H54 (cell line): ENCODE measurements at places on chromosomes 4 and X.

DNA sequence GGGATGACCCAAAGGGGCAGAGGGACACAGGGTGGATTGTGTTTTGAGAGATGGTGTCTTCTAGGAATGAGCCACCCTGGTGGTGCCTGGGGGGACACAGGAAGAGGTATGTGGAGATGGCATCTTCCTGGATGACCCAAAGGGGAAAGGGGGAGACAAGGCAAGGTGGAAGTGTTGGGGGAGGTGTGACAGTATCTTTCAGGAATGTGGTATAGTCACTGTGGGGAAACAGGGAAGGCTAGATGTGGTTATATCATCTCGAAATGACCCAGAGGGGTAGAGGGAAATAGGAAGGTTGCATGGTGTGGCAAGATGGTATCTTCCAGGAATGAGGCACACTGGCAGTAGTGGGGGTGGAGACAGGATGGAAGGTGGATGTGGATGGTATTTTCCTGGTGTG is 62.9 kb downstream of the MAOA start:
- DNase-seq, result no peak

GRCh38 chrX:147847999-147848398 is 63.7 kb upstream of the FMR1 start:
- DNase-seq, result no peak

- DNase-seq, result no peak
Measured at GRCh38 chrX:49273181-49273727, 3.7 kb downstream of the PPP1R3F start.

GRCh38 chr4:4872314-4872903 is 12.9 kb downstream of the MSX1 start:
- DNase-seq, result no peak

DNA sequence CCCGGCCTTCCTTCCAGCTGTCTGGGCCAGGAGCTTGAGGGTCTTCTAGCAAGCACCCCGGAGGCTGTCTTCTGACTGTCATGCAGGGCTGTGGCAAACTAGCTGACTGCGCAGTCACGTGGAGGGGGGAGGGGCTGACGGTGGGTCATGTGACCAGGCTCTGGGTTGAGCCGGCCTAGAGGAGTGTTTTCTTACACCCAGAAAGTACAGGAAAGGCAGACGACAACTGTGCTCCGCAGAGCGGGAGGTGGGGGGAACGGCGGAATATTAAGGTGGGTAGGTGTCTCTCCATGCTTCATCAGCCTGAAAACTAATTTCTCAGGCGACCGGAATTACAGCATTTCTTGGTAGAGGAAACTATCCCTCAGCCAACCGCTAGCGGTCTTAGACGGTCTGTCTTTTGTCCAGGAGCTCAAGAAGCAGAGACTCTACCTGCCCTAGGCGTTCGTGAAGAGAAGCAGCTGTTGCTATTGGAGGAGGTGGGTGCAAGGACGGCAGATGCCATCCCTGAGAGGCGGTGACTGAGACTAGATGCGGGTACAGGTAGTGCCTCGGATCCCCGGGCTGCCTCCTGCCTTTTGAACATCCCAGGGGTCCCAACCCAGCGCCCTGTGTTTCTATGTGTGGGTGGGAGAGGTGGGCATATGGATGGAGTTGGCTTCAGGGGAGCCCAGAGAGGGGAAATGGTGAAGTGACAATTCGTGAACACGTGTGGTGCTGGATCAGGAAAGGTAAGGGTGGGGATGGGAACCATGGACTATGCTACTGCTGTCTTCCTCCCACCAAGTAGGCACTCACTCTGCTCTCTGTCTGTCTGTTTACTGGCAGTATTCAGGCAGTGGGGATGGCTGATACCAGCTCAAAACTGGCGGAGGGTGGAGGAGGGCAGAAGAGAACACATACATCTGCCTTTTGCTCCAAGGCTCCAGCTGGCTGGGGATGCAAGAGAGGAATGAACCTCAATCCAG is 8.8 kb downstream of the GPRASP1 start:
- no peak for DNase-seq
